ENCODE measurements at places on chromosomes 5 and 9. TPM values are rescaled to one million over a fixed set of nuclear protein-coding genes. Genes with fewer than 3 reads are reported as not detected.

FOXE1 gene
- polyA plus RNA-seq = not detected

DNA sequence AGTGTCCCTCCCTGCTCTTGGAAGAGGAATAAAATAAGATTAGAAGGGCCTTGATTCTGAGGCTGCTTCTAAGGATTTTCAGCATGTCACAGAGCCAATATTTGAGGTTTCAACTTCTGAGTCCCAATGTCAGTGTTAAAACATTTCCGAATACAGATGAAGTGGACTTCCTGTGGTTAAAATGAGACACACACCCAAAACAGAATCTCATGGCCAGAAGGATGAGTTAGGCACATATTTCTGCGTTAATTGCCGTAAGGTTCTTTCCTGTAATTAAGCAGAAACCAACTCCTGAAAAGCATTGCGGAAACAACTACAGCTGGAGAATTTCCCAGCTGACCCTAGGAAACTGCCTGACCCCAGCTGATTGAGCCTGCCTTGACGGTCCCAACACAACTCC is 10.4 kb upstream of the ZNF354B start:
- peaks cover 20% of the 10 kb centered on the region for H3K27me3 ChIP-seq
- no peaks in the 10 kb centered on the region for H3K36me3 ChIP-seq

- H3K27ac ChIP-seq = no peak overlapping the region
- DNase-seq = no peak
- no peaks in the 10 kb centered on the region for H3K4me1 ChIP-seq
- peaks cover 26% of the 10 kb centered on the region for H3K36me3 ChIP-seq
Observed at GRCh38 chr9:6987381-6987780, 229.6 kb downstream of the KDM4C start.

DNA sequence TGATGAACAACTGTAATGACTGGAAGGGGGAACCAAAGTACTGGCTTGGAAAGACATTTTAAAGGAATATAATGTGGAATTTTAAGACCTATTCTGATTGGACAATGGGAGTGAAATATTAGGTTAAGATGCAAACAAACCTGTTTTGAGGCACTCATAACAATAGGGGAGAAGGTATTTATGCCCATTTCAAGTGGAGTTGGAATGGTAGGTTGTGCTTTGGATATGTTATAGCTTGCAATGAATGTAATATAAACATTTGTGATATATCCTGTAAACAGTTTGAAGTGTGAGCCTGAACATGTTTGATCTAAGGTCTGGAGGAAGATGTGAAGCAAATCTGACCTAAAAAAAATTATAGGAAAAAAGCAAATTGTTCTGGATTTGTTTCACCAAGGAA is 129.6 kb upstream of the GRHPR start:
- peak overlapping the region; percentile 77 for H3K27ac ChIP-seq
- peak overlapping the region; percentile 65 for H3K4me3 ChIP-seq
- DNase-seq = no peak
- peaks cover 31% of the 10 kb centered on the region for H3K36me3 ChIP-seq

GRCh38 chr5:58674070-58674469 is 91.2 kb downstream of the RAB3C start:
- no peaks in the 10 kb centered on the region for H3K36me3 ChIP-seq
- H3K4me1 ChIP-seq = no peaks in the 10 kb centered on the region
- H3K27ac ChIP-seq = no peak overlapping the region
- no peaks in the 10 kb centered on the region for H3K27me3 ChIP-seq
- no peak overlapping the region for H3K4me3 ChIP-seq

- H3K27ac ChIP-seq = no peak overlapping the region
- no peak for DNase-seq
- peak overlapping the region; percentile 78 for H3K4me3 ChIP-seq
- H3K4me1 ChIP-seq = peaks cover 41% of the 10 kb centered on the region
Observed at GRCh38 chr5:135436951-135437418, 10.2 kb downstream of the DCANP1 start.

DNA sequence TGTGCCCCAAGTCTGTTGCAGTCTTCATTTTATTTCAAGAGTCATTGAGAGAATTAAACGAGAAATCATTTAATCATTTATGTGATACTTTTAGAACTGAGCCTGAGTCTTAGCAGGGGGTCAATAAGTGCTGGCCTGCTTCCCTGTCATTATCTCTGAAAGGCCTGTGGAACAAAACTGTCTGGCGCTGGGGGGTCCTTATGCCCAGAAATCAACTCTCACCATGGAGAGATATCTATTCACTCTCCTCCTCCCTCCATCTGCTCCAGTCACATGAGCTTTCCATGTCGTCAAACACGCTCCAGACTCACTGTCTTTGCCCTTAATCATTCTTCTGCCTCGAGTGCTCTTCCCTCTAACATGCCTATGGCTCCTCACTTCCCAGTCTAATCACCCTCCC is 136.8 kb downstream of the ESM1 start:
- H3K27me3 ChIP-seq = peaks cover 15% of the 10 kb centered on the region
- H3K36me3 ChIP-seq = no peaks in the 10 kb centered on the region
- DNase-seq = no peak
- peaks cover 10% of the 10 kb centered on the region for H3K4me1 ChIP-seq
- no peak overlapping the region for H3K27ac ChIP-seq
- H3K4me3 ChIP-seq = no peak overlapping the region

- no peaks in the 10 kb centered on the region for H3K27me3 ChIP-seq
- no peaks in the 10 kb centered on the region for H3K36me3 ChIP-seq
- no peak overlapping the region for H3K27ac ChIP-seq
- no peak overlapping the region for H3K4me3 ChIP-seq
- DNase-seq = no peak
Observed at GRCh38 chr9:27414220-27414761, 109.8 kb upstream of the IFNK start.

NTNG2 gene
- 0.35 TPM for polyA plus RNA-seq

- no peaks in the 10 kb centered on the region for H3K27me3 ChIP-seq
- H3K4me3 ChIP-seq = no peak overlapping the region
Observed at GRCh38 chr5:179127136-179128040, 67.2 kb downstream of the ZNF354C start.
